ENCODE measurements at places on chromosomes 5 and 9.

DNA sequence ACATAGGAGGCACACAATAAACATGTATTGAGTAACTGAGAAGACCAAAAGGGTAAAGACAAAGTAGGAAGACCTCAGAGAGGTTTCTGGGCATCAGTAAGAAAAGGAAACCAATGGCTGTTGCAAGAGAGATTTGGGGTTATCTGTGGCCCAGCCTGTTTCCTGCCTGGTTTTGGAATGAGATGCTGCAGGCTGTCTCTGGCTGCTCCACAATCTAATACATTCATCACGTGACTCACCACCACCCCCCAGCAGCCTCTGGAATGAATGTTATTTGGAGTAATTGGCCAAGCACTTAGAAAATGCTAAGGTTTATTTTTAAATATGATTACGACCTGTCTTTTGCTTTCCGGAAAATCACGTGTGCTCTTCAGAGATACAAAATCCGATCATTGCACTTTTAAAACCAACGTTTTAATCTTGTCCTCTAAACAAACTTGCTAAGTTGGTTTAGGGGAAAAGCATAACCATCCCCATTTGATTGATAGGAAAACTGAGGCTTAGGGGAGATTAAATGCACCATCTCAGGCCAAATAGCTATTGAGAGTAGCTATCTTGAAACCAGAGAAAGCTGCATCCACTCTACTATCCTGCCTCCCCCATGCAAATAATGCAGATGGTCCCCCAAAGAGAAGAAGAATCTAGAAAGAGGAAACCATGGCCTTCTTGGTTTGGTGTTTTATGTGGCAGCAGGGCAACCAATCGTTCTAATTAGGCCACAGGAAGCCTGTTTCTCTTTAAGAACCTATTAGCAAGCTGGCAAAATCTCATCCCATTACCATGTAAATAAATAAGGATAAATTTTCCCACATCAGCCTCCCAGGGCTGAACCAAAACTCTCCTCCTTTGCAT is 151.8 kb upstream of the ADRA1B start:
- DNase-seq, result peak; percentile 88

- no peak for DNase-seq
These were observed 99.8 kb downstream of the ZNF462 start for GRCh38 chr9:106962615-106963363.

GRCh38 chr5:150523472-150524350 is 15.8 kb downstream of the NDST1 start:
- no peak for DNase-seq

DNA sequence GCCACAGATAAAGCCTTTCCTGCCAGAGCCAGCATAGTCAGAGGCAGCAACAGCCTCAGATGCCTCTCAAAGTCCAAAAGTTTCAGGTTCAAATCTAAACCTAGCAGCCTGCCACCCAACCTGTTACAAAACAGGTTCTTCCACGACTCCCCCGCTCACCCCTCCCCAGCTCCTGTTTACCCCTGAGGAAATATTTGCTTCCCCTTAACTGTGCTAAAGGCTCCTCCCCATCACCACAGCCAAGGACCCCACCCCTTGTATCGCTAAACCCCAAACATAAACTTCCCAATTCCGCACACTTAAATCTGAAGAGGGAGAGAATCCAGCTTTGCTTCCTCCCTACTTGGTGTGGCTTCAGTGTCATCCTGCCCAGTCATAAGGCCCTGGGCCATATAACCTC is 15.4 kb upstream of the VDAC1 start:
- DNase-seq, result no peak

GRCh38 chr5:66438087-66438486 is 158.1 kb upstream of the MAST4 start:
- DNase-seq, result no peak

DNA sequence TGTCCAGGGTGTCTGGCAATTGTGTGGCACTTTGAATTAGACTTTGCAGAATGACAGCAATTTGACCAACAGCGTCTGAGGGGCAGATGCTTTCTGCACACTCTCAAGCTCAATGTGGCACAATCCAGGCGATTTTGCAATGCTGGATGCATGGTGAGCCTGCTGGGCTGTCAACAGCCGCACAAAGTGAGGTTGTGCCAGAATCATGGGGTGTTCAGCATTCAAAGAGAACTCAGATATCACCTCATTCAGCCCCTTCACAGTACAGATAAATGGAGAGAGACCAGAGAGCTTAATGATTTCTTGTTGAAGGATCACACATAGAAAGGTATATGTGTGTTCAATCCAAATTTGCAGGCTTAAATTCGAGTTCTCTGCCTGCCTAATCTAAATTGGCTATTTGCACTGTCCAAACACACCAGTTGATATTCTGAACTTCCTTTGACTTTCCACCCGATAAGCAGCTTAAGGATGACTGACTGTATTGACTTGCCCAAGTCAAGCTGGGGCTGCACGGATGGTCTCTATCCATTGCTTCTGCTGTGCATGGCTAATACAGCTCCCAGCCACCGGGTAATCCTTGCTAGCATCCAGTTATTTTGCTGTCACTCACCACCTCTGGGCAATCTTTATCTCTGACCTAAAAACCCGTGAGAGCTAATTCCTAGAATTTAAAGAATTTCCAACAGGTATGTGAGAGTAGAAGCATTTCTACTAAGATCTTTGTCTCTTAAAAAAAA is 157.9 kb upstream of the TAS2R1 start:
- DNase-seq, result no peak

GRCh38 chr9:95584176-95584575 is 67.4 kb upstream of the PTCH1 start:
- DNase-seq, result no peak

DNA sequence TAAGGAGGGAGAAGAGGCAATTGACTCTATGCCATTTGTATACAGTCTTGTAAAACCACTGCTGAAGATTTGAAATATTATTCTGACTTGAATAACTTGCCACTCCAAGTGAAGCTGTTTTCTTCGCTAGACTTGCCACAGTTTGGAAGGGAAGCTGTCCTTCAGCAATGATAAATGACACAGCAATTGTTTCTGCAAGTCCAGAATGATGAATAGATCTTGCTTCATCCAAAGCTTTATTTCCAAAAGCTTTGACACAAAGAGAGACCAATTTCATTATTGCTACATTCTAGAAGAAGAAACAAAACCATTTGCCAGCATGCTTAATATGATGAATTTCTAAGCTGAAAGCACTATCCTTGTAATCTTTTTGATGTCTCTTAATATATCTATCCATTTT is 73.7 kb downstream of the ZNF366 start:
- DNase-seq, result no peak

DNA sequence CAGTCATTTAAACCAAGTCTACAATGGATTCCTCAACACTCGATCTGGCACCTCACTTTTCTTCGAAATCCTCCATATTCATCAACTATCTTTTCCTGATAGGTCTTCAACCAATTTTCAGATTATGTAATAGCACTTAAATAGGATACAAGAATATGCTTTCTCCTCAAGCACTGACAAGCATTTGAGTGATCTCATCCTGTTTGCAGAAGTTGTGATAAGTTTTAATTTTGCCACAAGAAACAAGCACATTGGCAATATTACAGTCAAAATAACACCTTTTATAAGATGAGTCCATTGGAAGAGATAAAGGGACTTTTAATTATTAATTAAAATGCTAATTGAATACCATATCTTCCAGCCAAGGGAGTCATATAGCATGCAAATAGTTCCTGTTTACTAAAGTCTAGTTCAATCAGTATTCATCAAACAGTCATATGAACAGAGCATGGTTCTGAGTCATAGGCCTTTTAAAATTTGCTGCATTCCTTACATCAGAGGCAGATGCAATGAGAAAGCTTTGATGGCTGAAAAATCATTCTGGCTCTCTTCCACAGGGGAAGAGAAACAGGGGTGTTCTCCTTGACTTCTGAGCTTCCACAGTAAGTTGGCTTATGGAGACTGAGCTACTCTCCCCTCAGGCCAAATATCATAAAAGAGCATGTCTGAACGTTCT is 32.7 kb upstream of the ZCCHC9 start:
- peak; percentile 67 for DNase-seq

- peak; percentile 76 for DNase-seq
These were observed 140.9 kb downstream of the AOPEP start for GRCh38 chr9:94867281-94867841.

DNA sequence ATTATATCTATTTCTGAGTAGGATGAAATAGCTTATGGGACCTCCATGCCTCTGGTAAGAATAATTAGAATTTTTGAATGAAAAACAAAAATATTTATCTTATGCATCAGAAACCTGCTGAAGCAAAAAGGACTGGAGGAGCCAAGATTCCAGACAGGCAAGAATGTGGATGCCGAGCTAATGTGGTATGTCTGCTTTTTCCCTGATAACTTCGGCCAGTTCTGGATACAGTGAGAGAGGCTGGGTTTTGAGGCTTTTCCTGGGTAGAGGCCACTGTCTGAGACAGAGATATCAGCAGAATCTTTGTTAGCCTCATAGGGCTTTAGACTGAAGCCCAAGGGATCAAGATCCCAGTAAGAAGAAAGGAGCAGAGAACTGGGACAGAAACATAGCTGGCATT is 5.2 kb upstream of the CTNND2 start:
- DNase-seq, result no peak

DNA sequence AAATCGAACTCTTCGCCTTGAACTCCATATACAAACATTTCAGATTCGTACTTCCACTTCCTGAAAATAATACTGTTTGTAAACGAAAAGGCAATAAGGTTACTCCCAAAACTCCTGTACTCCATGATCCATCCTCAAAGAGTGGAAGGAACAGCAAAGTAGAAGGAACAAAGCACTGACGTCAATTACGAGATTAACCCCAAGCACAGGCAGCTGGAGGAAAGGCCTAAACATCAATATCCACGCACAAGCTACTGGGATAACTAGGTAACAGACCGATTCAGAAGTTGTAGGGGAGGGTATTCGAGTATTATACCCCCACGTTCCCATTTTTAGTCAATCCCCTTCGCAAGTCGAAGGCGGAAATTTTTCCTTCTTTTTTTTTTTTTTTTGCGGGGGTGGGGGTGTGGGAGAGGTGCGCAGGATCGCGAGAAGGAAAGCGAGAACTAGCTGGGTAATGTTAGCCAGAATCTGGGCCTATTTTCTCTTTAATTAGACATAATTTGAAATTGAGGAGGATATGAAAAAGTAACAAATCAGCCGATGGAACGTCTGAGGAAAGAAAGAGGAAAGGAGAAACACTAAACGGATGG is 909 bp downstream of the AFF4 start:
- peak; percentile 19 for DNase-seq

GRCh38 chr5:172768573-172769341 is 2.2 kb downstream of the DUSP1 start:
- DNase-seq, result no peak

GRCh38 chr9:71670121-71670520 is 98.2 kb downstream of the CEMIP2 start:
- DNase-seq, result no peak

DNA sequence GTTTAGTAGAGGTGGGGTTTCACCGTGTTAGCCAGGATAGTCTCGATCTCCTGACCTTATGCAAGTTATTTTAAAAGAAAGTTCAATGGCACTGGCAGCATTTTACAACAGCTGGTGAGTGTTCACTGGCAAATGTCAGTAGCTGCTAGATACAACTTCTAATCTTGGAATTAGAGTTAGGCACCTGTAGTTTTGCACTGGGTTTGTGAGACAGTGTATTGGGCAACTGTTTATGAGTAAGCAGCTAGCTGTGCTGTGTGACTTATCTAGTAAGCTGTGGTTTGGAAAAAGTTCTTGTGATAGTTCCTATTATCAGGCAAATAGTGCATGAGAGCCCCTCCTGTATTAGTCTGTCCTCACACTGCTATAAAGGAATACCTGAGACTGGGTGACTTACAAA is 61.5 kb downstream of the UBE2QL1 start:
- no peak for DNase-seq

DNA sequence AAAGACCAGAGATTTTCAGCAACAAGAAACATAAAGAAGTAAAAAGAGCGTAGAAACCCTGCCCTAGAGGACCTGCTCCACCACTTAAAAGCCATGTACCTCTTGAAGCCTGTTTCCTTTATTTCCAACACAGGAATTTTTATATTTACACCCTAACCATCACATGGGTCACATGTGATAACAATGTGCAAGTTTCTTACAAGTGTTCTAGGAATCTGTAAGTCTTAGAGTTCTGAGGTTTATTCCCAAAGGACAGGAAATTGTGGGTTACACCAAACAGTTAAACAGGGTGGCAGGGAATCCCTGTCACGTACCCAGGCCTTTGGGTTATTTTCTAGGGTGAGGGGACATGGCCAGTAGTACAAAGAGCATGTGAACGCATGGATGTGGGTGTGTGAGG is 108.6 kb upstream of the CCDC152 start:
- no peak for DNase-seq

- DNase-seq, result no peak
These were observed 200.7 kb upstream of the TBC1D2 start for GRCh38 chr9:98456156-98456613.

- DNase-seq, result no peak
These were observed 46.4 kb upstream of the CHD1 start for GRCh38 chr5:98975223-98975622.

DNA sequence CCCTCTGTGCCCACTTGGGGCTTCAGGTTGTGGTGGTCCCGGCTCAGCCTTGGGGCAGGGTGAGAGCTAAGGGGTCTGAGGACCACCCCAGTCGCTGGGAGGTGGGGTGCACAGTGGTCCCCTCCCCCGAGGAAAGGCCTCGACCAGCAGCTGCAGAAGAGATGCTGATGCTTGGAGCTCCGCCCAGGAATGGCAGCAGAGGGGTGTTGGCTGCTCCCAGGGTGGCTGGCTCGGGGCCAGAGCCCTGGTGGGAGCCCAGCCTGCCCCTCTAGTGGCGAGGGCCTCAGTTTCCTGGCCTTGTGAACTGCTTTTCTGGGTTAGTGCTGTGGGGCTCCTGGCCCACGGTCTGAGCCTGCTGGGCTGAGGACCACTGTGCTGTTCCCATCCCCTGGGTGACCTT is 1.2 kb downstream of the DIPK1B start:
- no peak for DNase-seq

DNA sequence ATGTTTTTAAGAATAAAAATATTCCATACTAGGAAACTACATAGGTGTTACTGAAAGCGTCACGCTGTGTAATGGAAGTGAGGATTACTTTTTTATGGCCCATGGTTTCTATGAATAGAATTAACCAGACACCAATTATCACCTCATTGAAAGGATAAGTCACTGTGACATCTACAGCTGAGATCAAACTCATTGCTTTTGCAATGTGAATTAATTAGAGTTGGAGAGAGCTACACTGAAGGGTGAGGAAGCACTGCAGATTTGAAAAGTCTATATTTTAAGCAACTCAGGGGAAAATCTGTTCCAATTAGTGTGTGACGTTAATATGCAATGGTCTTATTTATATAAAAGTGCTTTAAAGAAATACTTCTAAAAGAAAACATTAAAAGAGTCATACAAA is 1300.1 kb upstream of the DMAC1 start:
- DNase-seq, result no peak

DNA sequence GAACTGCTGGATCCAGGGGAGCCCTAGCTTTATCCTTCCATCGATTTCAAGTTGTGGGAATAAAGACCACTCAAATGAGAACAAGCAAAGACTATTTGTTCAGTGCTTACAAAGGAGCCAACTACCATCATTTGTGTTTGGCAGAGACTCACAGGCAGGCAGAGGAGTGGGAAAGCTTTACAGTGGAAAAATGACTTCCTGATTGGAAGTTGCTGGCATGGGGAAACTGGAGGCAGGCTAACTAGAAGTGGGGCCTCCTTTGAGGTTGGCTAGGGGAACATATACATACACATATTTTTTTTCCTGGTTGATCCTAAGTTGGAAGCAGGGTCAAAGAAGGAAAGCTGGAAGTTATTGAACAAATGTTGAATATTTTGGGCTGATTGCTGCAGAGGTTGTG is 121.7 kb downstream of the ACTBL2 start:
- no peak for DNase-seq

Measured in AG04449 (cell line).